ENCODE measurements at places on chromosomes 1 and 21.

GRCh38 chr1:51736702-51737101 lies 119.8 kb downstream of the OSBPL9 start:
- no peak for DNase-seq

- DNase-seq: no peak
Measured at GRCh38 chr1:196454792-196455191, 153.4 kb downstream of the KCNT2 start.

- DNase-seq: no peak
Measured at GRCh38 chr1:10299151-10299550, 88.8 kb downstream of the KIF1B start.

GRCh38 chr1:65371544-65371943 lies 48.9 kb upstream of the LEPR start:
- no peak for DNase-seq

GRCh38 chr1:19317126-19317910 lies 5.2 kb downstream of the SLC66A1 start:
- no peak for DNase-seq

DNA sequence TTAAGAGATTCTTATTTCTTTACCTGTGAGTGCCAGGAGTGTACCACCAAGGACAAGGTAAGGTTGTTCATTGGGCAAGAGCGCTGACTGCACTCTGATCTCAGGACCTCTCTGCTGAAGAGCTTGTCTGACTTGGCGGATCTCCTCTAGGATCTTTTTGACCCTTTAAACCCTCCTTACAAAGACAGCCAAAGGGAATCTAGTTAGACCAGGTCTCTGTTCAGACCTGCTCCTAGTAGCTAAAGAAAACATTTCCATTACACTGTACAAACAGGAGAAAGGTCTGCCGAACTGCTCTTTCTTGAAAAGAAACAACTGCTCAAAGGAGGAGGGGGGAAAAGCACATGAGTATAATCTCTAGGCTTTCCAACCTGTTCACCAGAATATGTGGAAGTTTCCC lies 49.3 kb downstream of the SMYD2 start:
- DNase-seq: no peak

DNA sequence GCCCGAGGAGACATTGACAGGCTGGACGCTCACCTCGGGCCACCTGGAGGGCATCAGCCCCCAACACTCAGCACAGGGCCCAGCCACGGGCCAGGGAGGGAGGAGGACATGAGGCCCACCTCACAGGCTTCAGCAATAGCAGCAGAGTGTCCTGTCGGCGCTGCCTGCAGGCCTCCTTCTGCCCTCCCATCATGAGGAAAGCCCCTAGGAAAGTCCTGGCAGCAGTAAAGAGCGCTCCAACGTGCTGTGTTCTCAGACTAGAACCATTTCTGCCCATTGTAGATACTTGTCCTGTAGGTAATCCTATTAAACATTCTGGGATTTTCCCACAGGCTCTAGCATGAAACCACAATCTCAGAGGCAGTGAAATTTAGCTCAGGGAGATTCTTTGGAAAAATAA lies 62.0 kb upstream of the GALNT2 start:
- DNase-seq: no peak

- DNase-seq: no peak
Measured at GRCh38 chr1:196427976-196428734, 180.1 kb downstream of the KCNT2 start.

Data from HuH-7 (cell line).